ENCODE measurements at places on chromosomes 12 and 14. TPM values are rescaled to one million over a fixed set of nuclear protein-coding genes. Genes with fewer than 3 reads are reported as not detected.
A peak's percentile ranks its signal among the peaks of the same experiment; 100 is the strongest.

DNA sequence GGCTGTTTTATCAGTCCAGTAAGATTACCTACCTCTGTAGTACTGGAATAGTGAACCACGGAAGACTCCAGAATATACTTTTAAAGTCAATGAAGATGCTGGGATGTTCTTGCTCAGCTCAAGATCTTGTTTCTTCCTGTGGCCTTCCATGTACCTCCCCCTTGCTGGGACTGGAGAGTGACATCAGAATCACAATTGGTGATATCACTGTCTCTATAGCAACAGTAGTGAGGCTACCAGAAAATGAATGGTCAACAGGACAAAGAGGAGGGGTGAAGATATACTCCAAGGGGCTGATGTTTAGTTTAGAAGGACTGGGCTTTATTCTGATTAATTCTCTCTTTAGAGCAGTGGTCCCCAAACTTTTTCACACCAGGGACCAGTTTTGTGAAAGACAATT, 3.8 kb downstream of the AKAP3 start:
- no peak overlapping the region for H3K4me3 ChIP-seq
- H3K27me3 ChIP-seq, result no peaks in the 10 kb centered on the region
- H3K27ac ChIP-seq, result no peak overlapping the region
- peaks cover 16% of the 10 kb centered on the region for H3K4me1 ChIP-seq

GRCh38 chr12:24285448-24285847, 336.0 kb upstream of the SOX5 start:
- DNase-seq, result no peak
- no peaks in the 10 kb centered on the region for H3K27me3 ChIP-seq
- no peaks in the 10 kb centered on the region for H3K36me3 ChIP-seq

SLC8B1 gene
- total RNA-seq, result 6.9 TPM

- H3K27ac ChIP-seq, result no peak overlapping the region
- no peaks in the 10 kb centered on the region for H3K36me3 ChIP-seq
- H3K4me3 ChIP-seq, result no peak overlapping the region
These were observed 36.0 kb downstream of the TMBIM6 start for GRCh38 chr12:49777341-49777740.

DNA sequence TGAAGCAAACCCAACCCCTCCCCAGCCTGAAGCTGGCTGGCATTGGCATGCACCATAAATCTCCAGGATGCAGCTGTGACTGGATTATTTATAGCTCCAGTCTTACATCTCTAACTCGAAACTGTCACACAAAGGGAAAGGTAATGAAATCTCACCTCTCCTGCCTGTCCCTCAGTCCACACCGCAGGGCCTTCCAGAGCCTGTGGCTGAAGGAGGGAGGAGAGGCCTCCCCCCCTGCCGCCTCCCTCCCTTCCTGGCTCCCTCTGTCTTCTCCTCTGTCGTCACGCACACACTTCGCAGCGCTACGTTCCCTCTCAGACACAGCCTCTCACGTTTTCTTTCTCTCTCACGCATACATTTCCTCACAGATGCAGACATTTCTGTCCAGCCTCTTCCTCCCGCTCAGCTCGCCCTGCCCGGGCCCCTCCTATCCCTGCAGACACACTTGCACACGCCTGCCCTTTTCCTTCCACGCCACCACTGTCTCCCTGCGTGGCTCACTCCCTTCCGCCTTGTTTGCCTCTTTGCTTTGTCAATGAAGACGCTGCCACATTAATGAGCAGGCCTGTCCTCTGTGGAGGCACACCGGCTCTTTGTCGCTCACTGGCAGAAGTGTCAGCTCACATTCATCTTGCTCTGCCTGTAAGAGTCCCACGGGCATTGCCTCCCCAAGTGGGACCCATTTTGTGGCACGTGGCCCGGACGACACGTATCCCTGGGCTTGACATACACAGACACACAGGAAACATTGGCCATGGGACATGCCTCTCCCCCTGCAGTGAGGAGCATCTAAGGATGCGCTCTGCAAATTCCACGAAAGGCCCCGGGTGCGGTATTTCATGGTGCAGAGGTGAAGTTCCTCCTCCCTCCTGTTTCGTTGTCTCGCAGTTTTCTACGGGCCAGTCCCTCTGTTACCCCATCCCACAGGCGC, 27.9 kb downstream of the IRF2BPL start:
- H3K4me3 ChIP-seq, result peak overlapping the region; percentile 56
- H3K4me1 ChIP-seq, result peaks cover 29% of the 10 kb centered on the region
- H3K27me3 ChIP-seq, result no peaks in the 10 kb centered on the region
- H3K36me3 ChIP-seq, result no peaks in the 10 kb centered on the region

DNA sequence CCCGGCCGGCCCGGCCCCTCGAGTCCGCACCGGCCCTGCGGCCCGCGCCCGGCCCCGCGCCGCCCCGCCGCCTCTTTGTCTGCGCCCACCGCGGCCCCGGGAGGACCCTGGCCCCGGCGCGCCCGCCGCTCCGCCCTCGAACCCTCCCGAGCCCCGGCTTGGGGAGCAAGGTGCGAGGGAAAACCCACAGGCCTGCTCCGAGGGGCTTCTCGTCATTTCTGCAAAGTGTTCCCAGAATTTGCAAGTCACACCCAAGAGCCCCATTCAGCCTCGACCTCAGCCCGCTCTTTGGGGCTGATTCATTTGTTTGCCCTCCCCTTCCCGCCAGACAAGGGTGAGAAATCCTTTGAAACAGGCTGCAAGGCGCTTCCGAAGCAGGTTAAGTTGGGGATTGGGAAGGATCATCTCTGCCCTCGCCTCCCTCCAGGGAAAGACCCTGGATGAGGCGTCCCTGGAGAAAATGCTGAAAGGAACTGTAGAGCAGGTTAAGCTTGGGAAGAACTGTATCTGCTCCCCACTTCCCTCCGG, 325 bp upstream of the CLIP1 start:
- H3K27me3 ChIP-seq, result no peaks in the 10 kb centered on the region
- peak overlapping the region; percentile 87 for H3K4me3 ChIP-seq
- peaks cover 22% of the 10 kb centered on the region for H3K4me1 ChIP-seq
- H3K36me3 ChIP-seq, result no peaks in the 10 kb centered on the region

GRCh38 chr12:42468341-42468821, 121.2 kb downstream of the PRICKLE1 start:
- peak overlapping the region; percentile 52 for H3K4me3 ChIP-seq
- H3K27me3 ChIP-seq, result no peaks in the 10 kb centered on the region
- H3K4me1 ChIP-seq, result peaks cover 18% of the 10 kb centered on the region

- H3K4me3 ChIP-seq, result no peak overlapping the region
- H3K4me1 ChIP-seq, result no peaks in the 10 kb centered on the region
- H3K27ac ChIP-seq, result no peak overlapping the region
- no peak for DNase-seq
- H3K27me3 ChIP-seq, result no peaks in the 10 kb centered on the region
These were observed 19.9 kb downstream of the EIF2B2 start for GRCh38 chr14:75022655-75023054.

TMPRSS12 gene
- not detected for total RNA-seq

TAS2R19 gene
- total RNA-seq, result 2.7 TPM

CLEC2D gene
- 15.4 TPM for total RNA-seq

CLBA1 gene
- 0.56 TPM for total RNA-seq

RNASE3 gene
- total RNA-seq, result not detected

- peaks cover 33% of the 10 kb centered on the region for H3K4me1 ChIP-seq
- no peaks in the 10 kb centered on the region for H3K27me3 ChIP-seq
- no peak overlapping the region for H3K27ac ChIP-seq
- H3K36me3 ChIP-seq, result no peaks in the 10 kb centered on the region
- DNase-seq, result peak; percentile 43
These were observed 2.1 kb upstream of the AKAP5 start for GRCh38 chr14:64463195-64463594.

KRT85 gene
- not detected for total RNA-seq

DNA sequence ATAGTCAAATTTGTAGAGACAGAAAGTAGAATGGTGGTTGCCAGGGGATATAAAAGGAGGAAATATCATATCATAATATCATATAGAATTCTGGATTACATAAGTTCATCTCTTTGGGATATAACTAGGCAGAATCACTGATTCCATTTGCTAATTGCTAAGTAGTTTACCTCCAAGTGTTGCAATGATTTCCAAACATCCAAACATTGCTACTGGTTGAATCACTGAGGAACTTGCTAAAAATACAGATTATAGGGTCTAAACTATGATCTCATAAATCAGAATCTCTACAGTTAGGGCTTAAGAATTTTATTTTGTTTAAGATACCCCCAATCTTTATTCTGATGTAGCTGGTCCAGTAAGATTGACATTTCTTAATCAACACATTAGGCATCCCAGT, 16.1 kb upstream of the TAS2R42 start:
- H3K27ac ChIP-seq, result no peak overlapping the region
- no peaks in the 10 kb centered on the region for H3K4me1 ChIP-seq
- H3K36me3 ChIP-seq, result no peaks in the 10 kb centered on the region
- no peak overlapping the region for H3K4me3 ChIP-seq

GRCh38 chr12:95739561-95740313, 50.8 kb downstream of the NTN4 start:
- DNase-seq, result no peak
- H3K36me3 ChIP-seq, result no peaks in the 10 kb centered on the region
- H3K4me3 ChIP-seq, result no peak overlapping the region
- H3K4me1 ChIP-seq, result no peaks in the 10 kb centered on the region
- H3K27me3 ChIP-seq, result peaks cover 3% of the 10 kb centered on the region

GRCh38 chr14:100708425-100709288, 18.0 kb upstream of the DLK1 start:
- DNase-seq, result no peak
- no peaks in the 10 kb centered on the region for H3K4me1 ChIP-seq

DNA sequence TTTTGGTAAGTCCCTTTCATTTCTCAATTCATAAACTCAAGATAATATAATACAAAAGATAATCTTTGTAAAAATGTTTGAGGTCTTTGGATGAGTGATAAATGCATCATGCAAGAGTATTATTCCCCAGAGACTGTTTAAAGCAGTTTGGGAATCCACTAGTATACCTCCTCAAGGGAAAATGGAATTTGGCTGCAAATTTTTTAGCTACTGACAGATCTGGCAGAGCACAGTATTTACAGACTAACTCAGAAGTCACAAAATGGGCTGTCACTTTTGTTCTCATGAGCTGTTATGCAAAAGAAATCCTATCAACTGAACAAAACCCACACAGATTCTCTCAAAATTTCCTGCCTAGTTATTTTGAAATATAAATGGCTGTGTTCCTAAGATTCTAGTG, 9.9 kb downstream of the SPIC start:
- H3K27me3 ChIP-seq, result no peaks in the 10 kb centered on the region
- H3K4me3 ChIP-seq, result no peak overlapping the region
- no peaks in the 10 kb centered on the region for H3K36me3 ChIP-seq
- no peak for DNase-seq
- no peak overlapping the region for H3K27ac ChIP-seq

GRCh38 chr14:61559641-61560201, 135.6 kb upstream of the HIF1A start:
- H3K4me3 ChIP-seq, result no peak overlapping the region
- no peak for DNase-seq
- no peaks in the 10 kb centered on the region for H3K36me3 ChIP-seq
- H3K27ac ChIP-seq, result no peak overlapping the region
- H3K27me3 ChIP-seq, result no peaks in the 10 kb centered on the region
- H3K4me1 ChIP-seq, result peaks cover 8% of the 10 kb centered on the region

CD163 gene
- total RNA-seq, result 0.27 TPM

DNA sequence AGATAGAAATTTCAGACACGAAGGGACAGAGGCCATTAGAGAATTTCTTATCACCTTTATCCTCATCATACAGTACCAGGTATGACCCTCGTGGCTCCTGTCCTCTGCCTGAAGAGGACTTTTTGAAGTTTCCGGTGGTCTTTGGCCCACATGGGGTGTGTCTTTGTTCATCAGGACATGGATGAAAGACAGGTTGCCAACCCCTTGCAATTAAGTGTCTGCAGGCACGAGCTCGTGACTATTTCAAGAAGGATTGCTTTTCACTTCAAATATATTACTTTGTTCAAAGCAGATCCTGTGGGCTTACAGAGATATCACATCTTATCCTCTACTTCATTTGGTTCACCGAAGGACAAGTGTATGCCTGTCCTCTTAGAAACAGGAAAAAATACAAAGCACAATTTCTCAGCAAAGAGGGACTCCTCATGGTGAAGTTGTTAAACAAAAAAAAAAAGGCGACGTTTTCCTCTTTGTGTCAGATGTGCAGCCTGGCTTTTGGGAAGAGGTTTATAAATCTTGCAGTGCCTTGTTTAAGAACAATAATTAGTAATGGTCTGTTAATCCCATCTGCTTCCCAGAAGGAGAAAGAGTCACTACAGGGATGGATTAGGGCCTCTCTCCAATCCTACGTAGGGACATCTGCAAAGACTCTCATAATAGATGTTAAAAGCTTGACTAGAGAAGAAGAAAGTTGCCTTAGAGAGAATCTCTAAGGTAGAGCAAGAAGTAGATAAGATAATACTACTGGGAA, 13.5 kb upstream of the FAM234B start:
- DNase-seq, result no peak
- no peak overlapping the region for H3K4me3 ChIP-seq
- H3K36me3 ChIP-seq, result no peaks in the 10 kb centered on the region
- H3K27me3 ChIP-seq, result peaks cover 4% of the 10 kb centered on the region
- H3K27ac ChIP-seq, result no peak overlapping the region

BORCS5 gene
- total RNA-seq, result 23.5 TPM

DNA sequence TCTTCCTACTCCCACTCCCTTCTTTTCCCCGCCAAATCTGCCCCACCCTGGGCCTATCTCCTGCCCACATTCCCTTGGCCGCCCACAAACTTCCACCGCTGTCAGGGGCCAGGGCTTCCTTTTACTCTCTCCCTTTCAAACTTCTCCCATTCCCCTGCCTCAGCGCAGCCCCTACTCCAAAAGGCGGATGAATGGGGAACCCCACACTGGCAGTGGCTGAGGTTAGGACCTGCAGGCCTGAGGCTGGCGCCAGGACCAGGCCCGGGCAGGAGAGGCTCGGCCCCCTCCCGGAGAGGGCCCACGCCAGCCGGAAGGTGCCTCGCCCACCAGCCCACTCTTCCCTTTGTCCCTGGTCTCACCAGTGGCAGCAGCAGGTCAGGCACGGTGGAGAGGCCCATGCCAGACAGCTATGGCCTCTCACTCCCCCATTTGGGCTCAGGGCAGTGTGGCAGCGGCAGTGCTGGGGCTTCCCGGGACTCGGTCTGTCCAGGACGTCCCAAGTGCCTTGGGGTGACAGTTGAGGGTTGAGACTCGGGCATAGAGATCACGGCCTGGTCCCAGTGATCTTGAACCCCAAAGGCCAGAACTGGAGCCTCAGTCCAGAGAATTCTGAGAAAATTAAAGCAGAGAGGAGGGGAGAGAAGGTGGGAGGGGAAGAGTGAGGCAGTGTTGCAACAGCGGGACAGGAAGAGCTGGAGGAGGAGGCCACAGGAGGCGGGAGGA, at the start of gene TNFRSF1A:
Gene TNFRSF1A, minus strand, starts transcription at position 660 of the 723 bp plus-strand sequence. Its CDS starts 262 bp downstream, at position 398.
- peak within 1 kb of the TSS; percentile 88 for H3K27ac ChIP-seq
- no peaks in the 10 kb centered on the region for H3K27me3 ChIP-seq
- peaks cover 29% of the 10 kb centered on the region for H3K4me1 ChIP-seq
- no peak for DNase-seq

RPGRIP1 gene
- total RNA-seq, result not detected

CMTM5 gene
- not detected for total RNA-seq

- H3K27ac ChIP-seq, result no peak overlapping the region
- no peaks in the 10 kb centered on the region for H3K27me3 ChIP-seq
- no peak overlapping the region for H3K4me3 ChIP-seq
- H3K4me1 ChIP-seq, result no peaks in the 10 kb centered on the region
- DNase-seq, result peak; percentile 21
- H3K36me3 ChIP-seq, result peaks cover 45% of the 10 kb centered on the region
These were observed 42.0 kb upstream of the GPR68 start for GRCh38 chr14:91286530-91286937.

SLCO1B1 gene
- not detected for total RNA-seq

GRCh38 chr14:58777541-58777979, 139.8 kb downstream of the DACT1 start:
- no peaks in the 10 kb centered on the region for H3K27me3 ChIP-seq
- no peaks in the 10 kb centered on the region for H3K4me1 ChIP-seq
- no peak for DNase-seq
- no peak overlapping the region for H3K27ac ChIP-seq

- DNase-seq, result no peak
- no peak overlapping the region for H3K27ac ChIP-seq
- no peaks in the 10 kb centered on the region for H3K4me1 ChIP-seq
- no peaks in the 10 kb centered on the region for H3K27me3 ChIP-seq
- H3K4me3 ChIP-seq, result no peak overlapping the region
These were observed 91.9 kb downstream of the DPF3 start for GRCh38 chr14:72801836-72802587.
